ENCODE measurements at places on chromosomes 1 and 21.
A peak's percentile ranks its signal among the peaks of the same experiment; 100 is the strongest.

DNA sequence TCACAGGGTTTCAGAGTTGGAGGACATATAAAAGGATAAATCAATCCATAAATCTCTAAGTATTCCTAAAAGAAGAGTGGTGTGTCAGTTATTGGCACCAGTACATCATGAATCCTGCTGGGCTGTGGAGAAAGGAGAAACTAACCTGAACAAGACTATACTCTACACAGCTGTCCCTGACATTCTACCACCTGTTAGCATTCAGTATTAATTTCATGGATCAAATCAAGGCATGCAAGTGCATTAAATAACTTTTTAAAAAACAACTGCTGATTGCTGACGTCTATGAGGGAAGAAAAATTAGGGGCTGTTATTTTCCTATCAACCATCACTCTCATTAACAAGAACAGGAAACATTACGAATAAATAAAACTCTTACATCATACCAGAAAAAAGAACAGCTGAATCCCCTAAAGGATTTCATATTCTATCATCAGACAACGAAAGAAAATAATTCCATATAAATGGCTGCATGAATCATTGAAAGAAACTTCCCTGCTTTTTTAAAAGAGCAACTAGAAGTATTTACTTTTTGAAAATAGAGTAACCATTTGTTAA, 121.7 kb downstream of the ATF6 start:
- DNase-seq = no peak

- no peak for DNase-seq
Measured at GRCh38 chr1:23530087-23530746, 816 bp downstream of the E2F2 start.

DNA sequence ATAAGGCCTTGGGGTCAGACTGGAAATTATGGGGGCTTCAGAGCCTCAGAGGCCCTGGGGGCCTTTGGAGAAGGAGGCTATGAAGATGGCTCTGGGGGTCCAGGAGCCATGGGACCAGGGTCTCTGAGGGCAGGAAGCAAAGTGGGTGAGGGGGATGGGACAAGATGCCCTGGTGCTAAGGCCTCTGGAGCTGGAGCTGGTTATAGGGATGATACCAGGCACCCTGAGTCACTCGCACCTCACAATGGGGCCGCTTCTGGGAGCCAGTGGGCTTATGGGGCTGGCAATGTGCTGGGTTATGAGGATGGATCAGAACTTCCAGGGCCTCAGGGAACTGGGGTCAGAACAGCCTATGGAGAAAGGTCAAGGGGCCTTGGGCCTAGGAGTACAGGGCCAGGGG, 17.6 kb downstream of the IGFN1 start:
- peak; percentile 49 for DNase-seq

DNA sequence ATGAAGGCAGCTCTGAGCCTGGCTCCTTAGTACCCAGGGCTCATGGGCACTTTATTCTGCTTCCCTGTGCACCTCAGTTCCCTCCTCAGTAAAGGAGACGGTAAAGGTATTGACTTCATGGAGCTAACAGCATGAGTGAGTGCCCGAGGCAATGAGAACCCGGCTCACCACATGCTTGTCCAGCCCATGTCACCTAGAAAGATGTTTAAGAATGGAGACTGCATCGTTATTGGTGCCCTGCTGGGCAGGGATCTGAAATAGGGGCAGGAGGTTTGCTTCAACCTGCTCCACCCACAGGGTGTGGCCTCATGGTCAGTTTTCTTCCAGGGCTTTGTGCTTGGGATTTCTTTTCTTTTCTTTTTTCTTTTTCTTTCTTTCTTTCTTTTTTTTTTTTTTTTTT, 7.0 kb upstream of the KCNE1 start:
- DNase-seq = no peak

DNA sequence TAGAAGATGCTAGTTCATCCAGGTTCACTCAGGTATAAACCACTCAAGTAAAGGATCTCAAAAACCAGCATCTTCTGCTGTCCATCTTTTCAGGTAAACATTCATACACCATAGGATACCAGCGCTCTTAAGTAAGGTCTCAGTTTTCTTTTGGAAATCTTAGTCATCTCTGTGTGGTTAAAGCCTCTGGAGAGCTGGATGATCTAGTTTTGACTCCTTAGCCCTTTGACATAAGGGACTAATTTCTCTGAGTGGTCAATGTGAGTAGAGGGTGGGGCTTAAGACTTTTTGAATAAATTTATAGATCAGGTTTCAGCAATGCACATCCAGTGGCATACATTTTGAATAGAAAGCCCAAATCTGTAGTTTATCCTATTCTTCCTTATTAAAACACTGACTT, 92.3 kb downstream of the CTH start:
- DNase-seq = no peak

GRCh38 chr1:187003353-187003752, 174.6 kb downstream of the PLA2G4A start:
- no peak for DNase-seq

DNA sequence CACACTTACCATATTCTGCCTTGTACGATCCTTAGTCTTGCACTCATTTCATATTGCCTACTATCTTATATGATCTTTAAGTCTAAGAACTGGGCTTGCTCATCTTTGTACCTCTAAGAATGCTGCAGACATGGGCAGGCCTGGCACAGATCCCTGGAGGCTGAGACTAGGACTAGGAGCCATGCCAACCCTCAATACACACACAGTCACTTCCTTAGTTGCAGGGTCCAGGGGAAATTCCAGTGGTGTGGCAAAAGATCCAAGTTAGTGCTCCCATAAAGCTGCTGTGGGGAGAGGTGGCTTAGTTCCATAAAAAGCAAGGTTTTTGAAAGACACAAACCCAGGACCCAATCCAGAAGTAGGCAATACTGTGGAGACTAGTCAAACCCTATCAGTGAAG, 59.9 kb downstream of the CYYR1 start:
- peak; percentile 57 for DNase-seq

DNA sequence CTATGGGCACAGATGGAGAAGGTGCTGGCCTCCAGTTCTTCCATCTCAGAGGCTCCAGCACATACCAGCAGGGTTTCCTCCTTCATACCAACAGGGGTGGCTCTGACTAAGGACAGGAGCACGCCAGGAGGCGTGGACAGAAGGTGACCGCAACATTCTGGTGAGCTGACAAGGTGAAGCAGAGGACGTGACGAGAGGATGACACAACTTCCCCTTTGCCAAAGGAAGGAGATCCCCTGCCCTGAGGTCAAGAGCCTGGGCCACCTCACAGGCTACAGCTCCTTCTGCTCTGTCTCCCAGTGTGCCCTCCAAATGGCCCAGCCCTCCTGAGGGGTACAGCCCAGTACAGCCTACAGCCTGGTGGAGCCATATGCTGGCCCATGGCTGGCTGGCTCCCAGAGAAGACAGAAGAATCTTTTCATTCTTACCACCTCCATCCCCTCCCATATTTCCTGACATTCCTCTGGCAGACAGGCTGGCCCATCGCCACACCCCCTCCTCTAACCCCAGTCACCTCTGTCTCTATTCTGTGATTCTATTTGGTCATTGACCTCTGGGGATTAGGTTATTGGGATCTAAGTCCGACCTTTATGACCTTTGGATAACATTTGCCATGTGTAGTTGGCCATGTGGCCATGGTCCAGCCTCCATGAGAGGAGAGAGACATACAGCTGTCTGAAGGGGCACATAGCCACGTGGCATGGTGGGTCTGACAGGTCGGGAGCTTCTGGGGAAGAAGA, 5.1 kb upstream of the LAMB3 start:
- DNase-seq = no peak

- no peak for DNase-seq
Measured at GRCh38 chr1:208329300-208329699, 85.1 kb upstream of the PLXNA2 start.

- DNase-seq = no peak
Measured at GRCh38 chr1:221711656-221712055, 30.2 kb downstream of the DUSP10 start.

GRCh38 chr1:198915327-198916231, 276.7 kb downstream of the PTPRC start:
- DNase-seq = no peak

- no peak for DNase-seq
Measured at GRCh38 chr1:75861831-75862230, 65.1 kb downstream of the MSH4 start.

DNA sequence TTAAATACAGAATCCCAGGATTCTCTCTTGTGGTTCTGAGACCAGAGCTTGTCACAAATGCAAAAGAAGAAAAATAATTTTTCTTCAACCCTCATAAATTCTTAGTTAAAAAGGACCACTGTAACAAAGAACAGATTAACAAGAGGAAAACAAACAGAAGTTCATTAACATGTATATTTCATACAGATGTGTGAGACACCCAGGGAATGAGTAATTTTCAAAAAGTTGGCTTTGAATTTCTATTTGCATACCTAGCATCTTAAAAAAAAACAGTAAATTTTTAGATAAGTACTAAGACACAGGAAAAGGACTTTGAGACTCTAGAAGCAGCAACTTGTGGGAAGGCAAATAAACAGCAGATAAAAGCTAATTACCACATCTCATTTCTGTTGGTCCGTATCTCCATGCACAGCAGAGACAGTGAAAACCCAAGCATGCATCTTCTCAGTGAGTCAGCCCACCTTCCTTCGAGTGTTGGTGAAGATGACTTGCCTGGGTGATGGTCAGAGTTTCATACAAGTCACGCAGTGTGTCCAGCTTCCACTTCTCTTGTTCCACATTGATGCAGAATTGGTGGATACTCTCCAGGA, 399.9 kb upstream of the ADAMTS5 start:
- DNase-seq = no peak

DNA sequence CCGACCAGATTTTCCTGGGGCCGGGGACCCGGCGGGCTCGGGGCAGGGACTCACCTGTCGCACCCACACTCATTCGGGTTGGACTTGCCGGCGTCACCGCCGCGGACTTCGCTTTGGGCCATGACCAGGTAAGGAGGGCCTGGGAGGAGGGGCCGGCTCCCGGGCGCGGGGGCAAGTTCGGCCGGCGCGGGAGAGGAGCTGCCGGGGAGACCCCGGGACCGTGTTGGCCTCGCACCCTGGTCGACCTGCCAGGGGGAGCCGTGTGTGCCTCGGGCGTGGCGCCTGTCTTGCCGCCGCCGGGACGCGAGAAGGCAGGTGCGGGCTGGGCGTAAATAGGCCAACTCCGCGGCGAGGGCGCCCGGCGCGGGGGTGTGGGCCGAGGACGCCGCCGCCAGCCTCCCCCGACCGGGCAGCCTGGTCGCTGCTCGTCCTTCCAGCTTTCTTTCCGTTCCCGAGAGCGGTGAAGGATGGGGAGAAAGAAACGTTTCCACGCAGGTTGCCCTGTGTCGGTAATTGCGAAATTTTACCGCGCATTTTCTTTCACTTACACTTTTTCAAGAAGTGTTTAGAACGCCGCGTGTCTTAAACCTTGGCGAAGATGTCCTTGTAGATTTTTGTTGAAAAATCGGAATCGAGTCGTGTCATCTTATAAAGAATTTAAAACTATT, 558 bp downstream of the USP1 start:
- no peak for DNase-seq

DNA sequence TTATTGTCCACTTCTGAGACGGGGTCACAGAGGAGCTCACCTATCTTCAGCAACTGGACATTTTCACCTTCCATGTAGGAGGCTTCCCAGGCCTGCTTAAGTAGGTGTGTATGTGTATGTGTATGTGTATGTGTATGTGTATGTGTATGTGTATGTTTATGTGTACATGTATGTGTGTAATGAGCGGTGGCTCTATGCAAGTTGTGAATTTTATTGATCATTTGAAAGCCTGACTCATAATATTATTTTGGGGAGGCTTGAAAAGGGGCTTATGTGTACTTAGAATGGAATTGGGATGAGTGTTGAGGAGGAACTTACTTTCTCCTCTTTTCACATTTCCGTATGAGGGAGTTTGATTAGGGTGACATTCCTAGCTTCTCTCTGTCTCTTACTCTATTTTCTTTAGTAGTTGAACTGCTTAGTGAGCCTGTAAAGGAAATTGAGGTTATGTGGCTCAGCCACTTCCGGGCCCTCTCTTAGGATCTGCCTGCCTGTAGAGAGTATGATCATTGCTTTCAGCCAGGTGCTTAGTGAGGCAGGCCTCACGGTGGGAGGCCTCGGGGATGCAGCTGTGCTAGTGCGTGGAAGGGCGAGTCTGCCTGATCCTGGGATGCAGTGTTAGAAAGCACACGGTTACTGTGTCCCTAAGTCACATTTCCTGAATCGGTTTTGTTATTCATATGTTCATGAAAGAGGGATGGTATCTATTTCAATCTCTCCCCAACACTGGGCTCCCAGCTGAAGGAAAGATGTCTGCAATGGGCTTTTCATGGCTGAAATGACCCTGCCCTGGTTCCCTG, 61.0 kb downstream of the IER5 start:
- no peak for DNase-seq

DNA sequence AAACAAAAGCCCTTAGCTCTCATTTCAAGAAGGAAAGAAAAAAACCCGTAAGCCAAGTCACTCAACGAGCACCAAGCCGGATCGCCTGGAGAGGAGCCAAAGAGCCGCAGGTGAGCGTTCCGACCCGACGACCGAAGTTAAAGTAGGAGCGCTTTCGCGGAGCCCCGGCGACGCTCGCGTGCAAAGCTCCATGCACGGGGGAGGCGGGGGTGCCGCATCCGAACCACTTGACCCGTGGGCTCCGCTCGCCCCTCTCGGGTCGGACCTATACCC, 382 bp downstream of the GPBP1L1 start:
- peak; percentile 88 for DNase-seq

DNA sequence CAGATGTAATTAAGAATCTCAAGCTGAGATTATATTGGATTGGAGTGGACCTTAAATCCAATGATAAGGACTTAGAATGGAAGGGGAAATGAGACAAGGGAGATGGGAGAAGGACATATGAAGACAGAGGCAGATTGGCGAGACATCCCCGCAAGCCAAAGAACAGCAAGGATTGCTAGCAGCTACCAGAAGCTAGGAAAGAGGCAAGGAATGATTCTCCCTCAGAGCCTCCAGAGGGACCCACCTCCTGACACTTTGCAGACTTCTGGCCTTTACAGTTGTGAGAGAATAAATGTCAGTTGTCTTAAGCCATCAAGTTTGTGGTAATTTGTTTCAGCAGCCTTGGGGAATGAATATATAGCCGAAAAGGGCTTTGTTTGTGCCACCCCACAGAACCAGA, 20.7 kb downstream of the METTL13 start:
- no peak for DNase-seq

GRCh38 chr1:200646515-200646914, 23.2 kb downstream of the DDX59 start:
- DNase-seq = no peak

All from aorta (tissue), 5 donors.